ENCODE measurements at places on chromosomes 2 and 18.

- no peak for DNase-seq
Measured at GRCh38 chr2:44941551-44942234, at the start of gene SIX3. TSS of gene SIX3 (plus strand) at chr2:44941702. CDS start at chr2:44942105, 403 bp downstream.

- no peak for DNase-seq
Measured at GRCh38 chr2:137173463-137173862, 408.1 kb downstream of the THSD7B start.

GRCh38 chr2:151638191-151638933 lies 95.9 kb downstream of the NEB start:
- DNase-seq = no peak

- no peak for DNase-seq
Measured at GRCh38 chr2:239751679-239752355, 273.3 kb downstream of the NDUFA10 start.

DNA sequence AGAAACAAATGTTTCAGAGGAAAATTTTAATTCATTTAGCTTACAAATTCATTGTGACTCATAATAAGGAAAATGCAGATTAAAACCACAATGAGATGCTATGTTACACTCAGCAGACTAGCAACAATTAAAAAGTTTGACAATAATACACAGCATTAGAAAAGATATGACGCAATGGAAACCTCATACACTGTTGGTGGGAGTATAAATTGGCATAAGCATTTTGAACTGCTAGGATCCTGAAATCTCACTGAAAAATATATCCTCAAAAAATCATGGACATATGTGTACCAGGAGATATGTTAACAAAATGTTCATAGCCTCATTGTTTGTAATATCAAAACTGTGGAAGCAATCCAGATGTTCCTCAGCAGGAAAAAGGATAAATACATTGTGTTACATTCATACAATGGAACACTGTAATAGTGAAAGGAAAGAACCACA lies 13.7 kb downstream of the CALCRL start:
- no peak for DNase-seq

- no peak for DNase-seq
Measured at GRCh38 chr2:20107776-20108175, 56.3 kb upstream of the LAPTM4A start.

GRCh38 chr18:11752116-11752911 lies 63.2 kb downstream of the GNAL start:
- DNase-seq = no peak

GRCh38 chr2:20543469-20544152 lies 96.7 kb downstream of the RHOB start:
- DNase-seq = no peak

DNA sequence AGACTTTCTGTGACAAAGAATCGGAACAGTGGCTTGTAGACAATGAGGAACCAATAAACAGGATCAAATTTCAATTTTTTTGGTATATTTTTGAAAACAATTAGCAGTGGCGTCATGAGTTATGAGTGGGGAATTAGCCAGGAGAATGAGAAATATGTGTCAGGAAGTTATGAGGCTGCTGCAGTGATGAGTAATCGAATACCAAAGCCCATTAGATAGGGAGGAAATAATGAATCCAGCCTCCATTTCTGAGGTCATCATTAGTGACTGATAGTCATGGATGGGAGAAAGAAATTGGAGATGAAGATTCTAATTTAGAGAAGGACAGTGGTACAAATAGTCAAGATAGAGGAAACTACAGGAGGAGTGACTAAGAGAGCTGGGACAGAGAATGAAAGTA lies 673.1 kb upstream of the VRK2 start:
- DNase-seq = no peak

DNA sequence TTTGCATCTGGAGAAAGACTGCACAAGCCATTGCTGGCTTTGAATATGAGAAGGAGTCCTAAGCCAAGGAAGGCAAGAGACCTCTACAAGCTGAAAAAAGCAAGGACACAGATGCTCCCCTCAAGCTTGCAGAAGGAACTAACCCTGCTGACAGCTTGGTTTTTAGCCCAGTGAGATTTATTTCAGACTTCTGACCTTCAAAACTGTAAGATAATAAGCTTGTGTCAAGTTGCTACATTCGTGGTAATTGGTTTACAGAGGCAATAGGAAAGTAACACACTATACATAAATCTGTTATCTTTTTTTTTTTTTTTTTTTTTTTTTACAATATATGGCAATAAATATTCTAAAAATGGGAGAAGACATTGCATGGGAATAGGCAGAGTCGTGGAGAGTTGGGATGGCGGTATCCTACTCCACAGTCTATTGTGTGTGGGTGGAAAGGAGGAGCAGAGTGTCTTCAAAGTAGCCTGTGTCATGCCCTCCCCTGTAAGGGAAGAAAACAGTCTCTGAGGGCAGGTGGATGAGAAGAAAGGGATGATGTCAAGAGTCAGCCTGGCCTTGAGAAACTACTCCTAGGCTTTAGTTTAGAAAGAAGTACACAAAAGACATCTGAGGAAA lies 196.9 kb downstream of the THSD7B start:
- DNase-seq = no peak

GRCh38 chr2:241272303-241273209 lies 42.9 kb downstream of the HDLBP start:
- no peak for DNase-seq

DNA sequence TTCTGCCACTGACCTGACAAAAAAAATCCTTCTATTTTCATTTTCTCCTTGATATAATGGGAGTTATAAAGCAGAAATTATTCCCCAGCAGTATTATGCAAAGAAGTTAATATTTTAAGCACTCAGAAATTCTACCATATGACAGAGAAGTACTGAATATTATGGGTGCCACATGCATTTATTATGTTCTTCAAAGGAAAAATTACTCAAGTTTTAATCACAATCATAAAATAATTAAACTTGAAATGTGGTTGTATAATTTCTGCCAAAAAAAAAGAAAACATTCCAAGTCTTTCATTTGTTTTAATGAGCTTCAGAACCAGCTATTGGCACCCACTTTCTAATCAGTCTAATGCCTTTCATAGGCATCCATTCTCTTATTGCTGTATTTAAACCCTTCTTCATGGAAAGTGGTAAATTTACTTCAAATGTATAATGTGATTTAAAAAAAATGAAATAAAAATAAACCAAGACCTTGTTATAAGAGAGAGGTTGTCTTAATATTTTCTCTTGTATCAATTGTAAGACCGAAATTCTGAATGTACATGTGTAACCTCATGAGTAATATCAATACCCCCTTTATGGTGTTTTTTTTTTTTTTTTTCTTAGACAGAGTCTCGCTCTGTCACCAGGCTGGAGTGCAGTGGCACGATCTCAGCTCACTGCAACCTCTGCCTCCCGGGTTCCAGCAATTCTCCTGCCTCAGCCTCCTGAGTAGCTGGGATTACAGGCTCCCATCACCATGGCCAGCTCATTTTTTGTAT lies 302.3 kb downstream of the IRS1 start:
- no peak for DNase-seq

GRCh38 chr2:150479075-150479915 lies 8.2 kb downstream of the RND3 start:
- no peak for DNase-seq

DNA sequence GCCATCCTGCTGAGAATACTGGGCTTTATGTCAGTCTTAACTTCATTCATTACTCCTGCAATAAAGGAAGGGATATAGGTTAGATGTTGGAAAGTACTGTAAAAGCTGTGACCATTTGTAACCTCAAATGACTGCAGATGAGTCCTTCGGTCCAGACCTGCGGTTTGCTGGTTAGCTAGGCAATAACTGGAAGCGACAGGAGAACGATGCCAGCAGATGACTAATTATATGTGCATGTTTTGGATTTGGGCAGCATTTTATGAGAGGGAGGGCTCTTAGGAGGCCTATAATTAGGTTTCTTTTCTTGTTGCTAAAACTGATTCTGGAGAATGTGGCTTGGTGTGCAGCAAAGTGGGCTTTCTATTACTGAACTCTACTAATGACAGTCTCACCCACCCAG lies 205.6 kb downstream of the TMEM182 start:
- no peak for DNase-seq

GRCh38 chr2:214713080-214713830 lies 96.2 kb downstream of the BARD1 start:
- no peak for DNase-seq

GRCh38 chr18:61528961-61529360 lies 195.7 kb downstream of the CDH20 start:
- no peak for DNase-seq

GRCh38 chr2:211181626-211182025 lies 625.2 kb downstream of the CPS1 start:
- no peak for DNase-seq

DNA sequence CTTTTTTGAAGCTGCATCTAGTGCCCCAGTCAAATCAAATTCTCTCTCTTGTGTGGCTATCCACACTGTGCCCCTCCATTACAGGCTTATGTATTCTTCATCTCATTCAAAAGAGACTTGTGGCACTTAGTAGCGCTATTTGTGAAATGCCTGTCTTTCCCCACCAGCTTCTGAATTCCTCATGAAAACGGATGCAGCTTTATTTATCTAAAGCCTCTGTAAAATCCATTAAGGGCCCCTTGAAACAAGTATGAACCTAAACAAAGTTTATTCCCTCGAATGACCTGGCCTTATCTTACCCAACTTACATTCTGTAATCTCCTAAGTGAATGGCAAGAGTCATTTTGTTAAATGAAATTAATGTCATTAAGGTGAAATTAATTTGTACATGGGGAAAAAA lies 417.4 kb upstream of the PIK3C3 start:
- DNase-seq = no peak

GRCh38 chr2:69535817-69536241 lies 98.6 kb upstream of the NFU1 start:
- no peak for DNase-seq

DNA sequence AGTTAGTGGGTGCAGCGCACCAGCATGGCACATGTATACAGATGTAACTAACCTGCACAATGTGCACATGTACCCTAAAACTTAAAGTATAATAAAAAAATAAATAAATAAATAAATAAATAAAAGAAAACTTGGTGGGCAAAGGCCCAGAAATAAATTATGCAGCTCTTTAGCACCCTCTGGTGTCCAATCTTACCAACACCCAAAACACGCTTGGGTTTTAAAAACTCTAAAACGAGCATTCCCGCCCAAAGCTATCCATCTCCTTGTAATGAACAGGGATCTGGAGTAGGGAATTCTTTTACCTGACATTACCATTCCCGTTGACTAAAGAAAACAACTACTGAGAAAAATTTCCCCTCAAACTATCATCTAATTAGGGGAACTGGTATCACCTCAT lies 2005.9 kb upstream of the CELF4 start:
- DNase-seq = no peak

DNA sequence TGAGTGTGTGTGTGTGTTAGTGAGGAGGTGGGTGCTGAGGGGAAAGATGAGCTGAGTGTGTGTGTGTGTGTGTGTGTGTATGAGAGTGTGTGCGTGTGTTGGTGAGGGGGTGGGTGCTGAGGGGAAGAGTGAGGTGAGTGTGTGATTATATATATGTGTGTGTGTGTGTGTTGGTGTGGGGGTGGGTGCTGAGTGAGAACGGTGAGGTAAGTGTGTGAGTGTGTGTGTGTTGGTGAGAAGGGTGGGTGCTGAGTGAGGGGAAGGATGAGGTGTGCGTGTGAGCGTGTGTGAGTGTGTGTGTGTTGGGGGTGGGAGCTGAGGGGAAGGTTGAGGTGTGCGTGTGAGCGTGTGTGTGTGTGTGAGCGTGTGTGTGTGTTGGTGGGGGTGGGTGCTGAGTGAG lies 322.0 kb upstream of the NT5C1B start:
- DNase-seq = no peak

DNA sequence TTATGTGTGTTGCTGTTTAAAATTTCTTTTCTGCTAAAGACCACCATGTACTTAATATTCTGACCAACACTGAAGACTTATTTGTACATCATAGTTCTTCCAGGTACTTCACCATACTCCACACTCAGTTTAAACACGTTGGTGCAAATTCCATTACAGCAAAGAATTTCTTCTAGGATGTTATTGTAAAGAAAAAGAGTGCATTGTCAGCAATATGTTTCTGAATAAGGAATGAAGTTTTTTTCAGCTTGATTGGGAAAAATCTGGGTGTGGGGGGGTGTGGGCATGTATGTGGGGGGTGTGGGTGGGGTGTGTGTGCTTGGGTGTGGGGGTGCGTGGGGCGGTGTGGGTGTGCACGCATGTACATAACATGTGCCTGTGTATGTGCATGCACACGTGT lies 164.1 kb downstream of the PTGR3 start:
- DNase-seq = no peak

GRCh38 chr2:44360749-44361329 lies 455 bp downstream of the PREPL start:
- DNase-seq = no peak

GRCh38 chr2:64661741-64662169 lies 8.0 kb upstream of the SERTAD2 start:
- DNase-seq = no peak

DNA sequence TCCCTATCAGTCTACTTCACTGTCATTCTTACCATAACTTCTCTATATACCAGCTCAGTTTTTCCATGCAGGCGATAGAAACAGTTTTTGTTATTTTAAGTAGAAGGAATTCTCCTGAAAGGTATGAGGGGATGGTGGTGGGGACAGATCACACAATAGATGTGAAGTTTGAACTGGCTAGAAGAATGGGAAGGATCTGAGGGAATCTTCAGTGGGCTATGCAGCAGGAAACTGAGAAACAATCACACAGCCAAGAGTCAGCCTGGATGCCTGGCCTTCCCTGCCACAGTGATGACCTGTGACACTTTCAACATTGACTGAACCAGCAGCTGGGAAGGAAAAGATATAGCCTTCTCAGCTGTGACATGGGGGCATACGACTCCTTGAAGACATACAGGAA lies 329.1 kb upstream of the GULP1 start:
- DNase-seq = no peak

DNA sequence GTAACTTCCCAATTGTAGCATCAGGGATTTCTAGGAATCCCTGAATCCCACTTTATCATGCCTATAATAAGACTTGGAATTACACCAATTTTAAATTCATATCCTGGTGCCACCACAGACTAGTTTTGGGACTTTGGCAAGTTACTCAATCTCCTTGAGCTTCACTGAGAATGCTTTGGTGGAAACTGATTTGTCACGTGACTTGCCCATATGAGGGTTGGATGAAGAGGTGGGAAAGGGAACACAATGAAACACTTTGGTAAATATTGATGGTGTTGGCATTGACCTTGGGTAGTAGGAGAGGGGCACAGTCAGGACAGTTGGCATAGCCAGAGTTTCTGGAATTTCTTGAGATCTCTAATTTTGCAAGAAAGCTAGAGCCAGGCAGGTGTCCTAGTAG lies 452.2 kb downstream of the SLC4A3 start:
- no peak for DNase-seq

GRCh38 chr18:11861583-11862288 lies 10.5 kb downstream of the CHMP1B start:
- no peak for DNase-seq

DNA sequence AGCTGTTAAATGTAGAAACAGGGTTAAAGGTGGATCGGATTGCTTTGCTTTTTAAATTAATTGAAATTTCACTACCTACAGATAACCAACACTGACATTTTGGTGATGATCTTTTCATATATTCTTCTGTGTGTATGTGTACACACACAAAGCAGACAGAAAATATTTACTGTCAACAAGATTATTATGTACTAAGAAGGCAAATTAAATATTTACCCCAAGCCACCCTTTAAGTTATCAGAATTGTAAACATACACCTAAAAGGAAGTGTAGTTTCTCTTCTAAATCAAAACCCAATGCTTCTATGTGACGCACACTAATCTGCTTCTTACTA lies 98.7 kb downstream of the GAREM1 start:
- no peak for DNase-seq
